ENCODE measurements at places on chromosomes 4 and X. TPM values are rescaled to one million over a fixed set of nuclear protein-coding genes. Genes with fewer than 3 reads are reported as not detected.
A peak's percentile ranks its signal among the peaks of the same experiment; 100 is the strongest.

- H3K4me1 ChIP-seq, result peaks cover 19% of the 10 kb centered on the region
- H3K4me3 ChIP-seq, result no peak overlapping the region
- no peaks in the 10 kb centered on the region for H3K36me3 ChIP-seq
Observed at GRCh38 chrX:9790866-9791265, 4.6 kb downstream of the SHROOM2 start.

DNA sequence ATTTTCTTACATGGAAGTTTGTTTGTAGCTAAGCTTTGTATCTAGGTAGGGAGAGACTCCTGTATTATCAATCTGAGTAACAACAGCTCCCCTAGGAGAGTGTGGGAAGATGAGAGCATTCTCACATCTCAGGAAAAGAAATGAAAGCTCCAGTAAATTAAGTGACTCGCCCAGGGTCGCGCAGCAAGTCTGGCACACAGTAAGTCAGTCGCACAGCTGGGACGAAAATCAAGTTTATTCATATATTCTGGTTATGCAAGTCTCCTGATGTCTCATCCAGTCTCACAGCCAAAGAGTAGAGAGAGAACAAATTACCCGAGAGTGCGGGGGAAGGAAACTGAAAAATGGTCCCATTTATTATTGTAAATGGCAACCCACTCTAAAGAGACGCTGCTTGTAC, 216.1 kb downstream of the STK32B start:
- H3K36me3 ChIP-seq, result no peaks in the 10 kb centered on the region
- no peak overlapping the region for H3K4me3 ChIP-seq
- no peak overlapping the region for H3K27ac ChIP-seq
- no peaks in the 10 kb centered on the region for H3K4me1 ChIP-seq
- DNase-seq, result no peak

- DNase-seq, result no peak
- H3K36me3 ChIP-seq, result no peaks in the 10 kb centered on the region
- H3K27me3 ChIP-seq, result no peaks in the 10 kb centered on the region
- H3K4me3 ChIP-seq, result no peak overlapping the region
Observed at GRCh38 chr4:3514221-3514780, 17.9 kb downstream of the LRPAP1 start.

DNA sequence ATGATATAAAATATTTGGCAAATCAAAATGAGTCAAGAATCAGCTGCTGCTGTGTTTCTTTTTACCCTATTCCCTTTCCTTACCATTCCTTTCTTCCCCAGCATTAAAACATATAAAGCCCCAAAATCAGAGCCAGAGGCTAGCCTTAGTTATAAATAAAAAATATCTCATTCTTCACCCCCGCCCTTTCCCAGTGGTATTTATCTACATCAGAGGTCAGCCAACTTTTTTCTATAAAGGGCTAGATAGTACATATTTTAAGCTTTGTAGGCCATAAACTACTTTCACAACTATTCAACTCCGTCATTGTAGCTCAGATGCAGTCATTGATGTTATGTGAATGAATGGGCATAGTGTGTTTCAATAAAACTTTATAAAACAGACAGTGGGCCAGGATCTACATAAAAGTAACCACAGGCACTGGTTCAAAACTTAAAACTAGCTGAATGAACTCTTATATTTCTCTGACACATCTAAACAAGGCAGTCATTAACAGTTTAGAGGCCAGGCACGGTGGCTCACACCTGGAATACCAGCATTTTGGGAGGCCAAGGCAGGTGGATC, 30.5 kb upstream of the TCEANC start:
- no peaks in the 10 kb centered on the region for H3K36me3 ChIP-seq
- H3K27me3 ChIP-seq, result no peaks in the 10 kb centered on the region
- DNase-seq, result no peak
- H3K4me1 ChIP-seq, result no peaks in the 10 kb centered on the region

DNA sequence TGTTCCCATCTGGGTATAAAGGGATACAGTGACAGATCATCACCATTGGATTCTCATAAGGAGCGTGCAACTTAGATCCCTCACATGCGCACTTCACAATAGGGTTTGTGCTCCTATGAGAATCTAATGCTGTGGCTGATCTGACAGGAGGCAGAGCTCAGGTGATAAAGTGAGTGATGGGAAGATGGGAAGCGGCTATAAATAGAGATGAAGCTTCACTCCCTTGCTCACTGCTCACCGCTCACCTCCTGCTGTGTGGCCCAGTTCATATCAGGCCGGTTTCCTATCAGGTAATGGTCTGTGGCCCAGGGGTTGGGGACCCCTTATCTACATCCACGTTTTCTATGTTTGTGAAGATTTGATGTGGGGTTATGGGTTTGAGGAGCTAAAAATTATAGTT, 43.7 kb downstream of the FAT4 start:
- DNase-seq, result peak; percentile 16
- H3K36me3 ChIP-seq, result no peaks in the 10 kb centered on the region
- H3K27me3 ChIP-seq, result no peaks in the 10 kb centered on the region
- peak overlapping the region; percentile 25 for H3K4me3 ChIP-seq
- H3K4me1 ChIP-seq, result peaks cover 64% of the 10 kb centered on the region
- peak overlapping the region; percentile 88 for H3K27ac ChIP-seq

PASD1 gene
- not detected for total RNA-seq

ANKRD50 gene
- 47.5 TPM for total RNA-seq

GRCh38 chr4:14743601-14744000, 258.7 kb upstream of the CPEB2 start:
- H3K4me1 ChIP-seq, result no peaks in the 10 kb centered on the region
- DNase-seq, result no peak
- H3K27me3 ChIP-seq, result no peaks in the 10 kb centered on the region
- no peaks in the 10 kb centered on the region for H3K36me3 ChIP-seq

GRCh38 chr4:112288455-112288854, 2.8 kb upstream of the TIFA start:
- H3K27me3 ChIP-seq, result peaks cover 34% of the 10 kb centered on the region
- no peak for DNase-seq
- no peak overlapping the region for H3K4me3 ChIP-seq
- H3K4me1 ChIP-seq, result peaks cover 11% of the 10 kb centered on the region

DNA sequence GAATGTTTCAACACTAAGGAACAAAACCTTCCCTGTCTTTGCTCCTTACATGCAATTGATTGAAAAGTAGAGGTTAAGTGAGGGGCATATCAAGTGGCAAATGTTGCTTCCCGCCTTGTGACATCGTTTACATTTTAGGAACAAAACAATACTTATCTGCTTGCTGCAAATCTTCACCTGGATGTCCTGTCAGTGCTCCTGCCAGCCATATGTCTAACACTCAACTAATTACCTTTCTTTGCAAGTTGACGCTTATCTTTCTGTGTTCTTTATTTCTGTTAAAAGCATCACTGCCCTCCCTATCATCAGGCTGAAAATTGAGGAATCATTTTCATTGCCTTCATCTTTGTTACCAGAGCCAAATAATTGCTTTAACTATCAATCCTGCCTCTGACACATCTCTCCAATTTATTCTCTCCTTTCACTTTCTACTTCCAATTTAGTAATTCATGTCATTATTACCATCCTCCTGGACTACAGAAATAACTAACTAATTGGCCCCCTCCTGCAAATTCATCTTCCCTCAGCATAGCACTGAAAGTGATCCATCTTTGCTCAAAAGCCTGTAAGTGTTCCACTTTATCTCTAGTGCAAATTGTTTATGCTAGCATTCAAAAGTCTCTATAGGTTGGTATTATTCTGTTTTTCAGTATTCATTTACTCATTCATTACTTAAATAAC, 298.7 kb upstream of the ATOH1 start:
- H3K36me3 ChIP-seq, result no peaks in the 10 kb centered on the region
- no peaks in the 10 kb centered on the region for H3K27me3 ChIP-seq
- no peak for DNase-seq
- no peak overlapping the region for H3K27ac ChIP-seq
- H3K4me1 ChIP-seq, result no peaks in the 10 kb centered on the region

GRCh38 chrX:54746928-54747327, 51.1 kb downstream of the ITIH6 start:
- no peaks in the 10 kb centered on the region for H3K4me1 ChIP-seq
- no peak overlapping the region for H3K27ac ChIP-seq

GRCh38 chr4:25795566-25796454, 67.0 kb downstream of the SEL1L3 start:
- no peaks in the 10 kb centered on the region for H3K36me3 ChIP-seq
- DNase-seq, result peak; percentile 92
- H3K27me3 ChIP-seq, result no peaks in the 10 kb centered on the region
- peaks cover 21% of the 10 kb centered on the region for H3K4me1 ChIP-seq
- H3K27ac ChIP-seq, result peak overlapping the region; percentile 73

DNA sequence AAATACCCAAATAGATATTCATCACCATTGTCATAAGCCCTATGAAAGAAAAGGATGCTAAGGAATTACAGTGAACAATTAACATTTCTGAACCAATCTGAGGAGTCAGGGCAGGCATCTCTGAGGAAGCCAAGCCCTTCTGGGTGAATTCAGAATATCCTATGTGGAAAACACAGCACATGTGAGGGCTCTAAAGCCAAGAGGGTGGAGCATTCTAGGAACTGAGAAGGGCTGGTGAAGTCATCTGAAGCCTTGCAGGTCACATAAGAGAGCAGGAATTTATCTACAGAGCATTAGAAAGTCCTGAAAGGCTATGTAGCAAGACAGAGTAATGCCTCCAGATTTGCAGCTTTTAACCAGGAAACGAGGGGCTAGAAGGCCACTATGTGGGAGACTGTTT, 195.7 kb downstream of the SPATA18 start:
- peaks cover 7% of the 10 kb centered on the region for H3K4me1 ChIP-seq
- no peak for DNase-seq
- H3K36me3 ChIP-seq, result no peaks in the 10 kb centered on the region

DNA sequence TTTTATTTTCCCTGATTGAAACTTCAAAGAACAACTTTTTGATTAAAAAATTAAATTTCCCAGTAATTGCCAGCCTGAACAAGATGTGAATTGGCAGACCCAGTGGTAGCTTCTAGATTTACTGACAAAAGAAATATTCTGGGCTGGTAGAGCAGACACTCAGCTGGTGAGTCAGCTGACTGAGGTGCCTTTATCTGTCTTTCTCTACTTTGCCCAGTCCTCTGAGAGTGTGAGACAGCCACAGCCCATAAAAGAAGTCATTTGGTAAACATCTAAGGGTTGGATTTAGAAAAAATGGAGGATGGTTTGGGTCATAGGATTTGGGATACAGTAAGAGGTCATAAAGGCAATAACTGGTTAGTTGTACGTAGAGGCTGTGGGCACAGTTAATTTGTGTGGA, 54.5 kb downstream of the CCSER1 start:
- H3K27ac ChIP-seq, result no peak overlapping the region
- DNase-seq, result no peak
- no peaks in the 10 kb centered on the region for H3K36me3 ChIP-seq
- H3K4me1 ChIP-seq, result no peaks in the 10 kb centered on the region
- no peaks in the 10 kb centered on the region for H3K27me3 ChIP-seq

DNA sequence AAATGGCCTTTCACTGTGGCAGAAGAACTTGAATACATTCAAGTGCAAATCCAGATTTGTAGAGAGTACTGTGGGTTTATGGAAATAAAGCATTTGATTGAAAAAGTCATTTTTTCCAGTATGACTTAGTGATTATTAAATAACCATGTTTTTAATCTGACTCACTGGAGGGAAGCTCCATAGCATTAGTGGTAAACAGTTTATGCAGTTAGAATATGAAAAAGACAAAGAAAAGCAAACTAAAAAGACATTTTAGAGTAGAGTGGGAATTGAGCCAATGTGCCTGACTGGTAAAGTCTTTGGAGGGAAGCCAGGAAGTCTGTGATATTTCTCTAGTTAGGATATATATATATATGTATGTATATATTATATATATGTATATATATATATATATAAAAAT, 53.4 kb downstream of the FAT4 start:
- DNase-seq, result no peak
- H3K36me3 ChIP-seq, result no peaks in the 10 kb centered on the region

DNA sequence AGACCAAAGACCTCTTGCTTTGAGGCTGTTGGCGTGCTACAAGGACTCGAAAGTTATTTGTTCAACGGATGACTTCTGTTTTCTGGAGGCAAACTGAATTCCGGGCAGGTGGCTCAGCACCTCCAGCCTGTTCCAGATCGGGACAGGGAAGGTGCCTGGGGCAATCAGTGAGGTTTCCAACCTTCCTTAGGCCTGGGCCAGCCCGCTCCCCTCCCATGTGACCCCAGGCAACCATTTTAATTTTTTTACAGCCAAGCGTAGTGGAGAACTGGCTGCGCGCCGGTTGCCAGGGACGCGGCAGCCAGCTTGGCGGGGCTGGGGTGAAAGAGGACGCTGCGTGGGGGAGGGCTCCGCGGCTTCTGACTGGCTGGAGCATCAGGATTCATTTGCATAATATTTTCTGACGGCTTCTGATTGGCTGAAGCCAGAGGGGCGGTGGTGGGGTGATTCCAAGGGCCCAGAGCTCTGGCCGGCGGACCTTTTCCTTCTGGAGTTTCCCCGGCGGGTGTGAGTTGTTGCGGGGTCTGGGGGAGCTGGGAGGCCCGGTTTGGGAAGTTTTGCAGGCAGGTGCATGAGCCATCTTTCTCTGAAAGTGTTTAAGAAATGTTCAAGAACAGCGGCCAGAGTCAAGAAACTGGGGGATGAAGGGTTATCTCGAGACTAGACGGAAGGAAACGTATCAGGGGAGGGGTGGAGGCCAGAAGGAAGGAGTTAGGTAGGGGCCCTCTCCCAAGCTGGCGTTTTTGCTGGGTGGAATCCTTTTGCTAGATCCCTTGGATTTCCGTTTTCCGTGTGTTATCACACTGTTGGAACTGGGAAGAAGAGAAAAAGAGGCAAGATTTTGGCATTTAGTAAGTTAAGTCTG, at the start of gene MID1IP1:
Gene MID1IP1, plus strand, starts transcription at position 479 of the 865 bp plus-strand sequence. CDS start 3,488 bp downstream, outside the sequence.
- H3K27ac ChIP-seq, result peak within 1 kb of the TSS; percentile 77
- peak; percentile 91 for DNase-seq
- H3K36me3 ChIP-seq, result no peaks in the 10 kb centered on the region
- H3K4me1 ChIP-seq, result peaks cover 5% of the 10 kb centered on the region
- H3K27me3 ChIP-seq, result no peaks in the 10 kb centered on the region
- peak within 1 kb of the TSS; percentile 72 for H3K4me3 ChIP-seq

DNA sequence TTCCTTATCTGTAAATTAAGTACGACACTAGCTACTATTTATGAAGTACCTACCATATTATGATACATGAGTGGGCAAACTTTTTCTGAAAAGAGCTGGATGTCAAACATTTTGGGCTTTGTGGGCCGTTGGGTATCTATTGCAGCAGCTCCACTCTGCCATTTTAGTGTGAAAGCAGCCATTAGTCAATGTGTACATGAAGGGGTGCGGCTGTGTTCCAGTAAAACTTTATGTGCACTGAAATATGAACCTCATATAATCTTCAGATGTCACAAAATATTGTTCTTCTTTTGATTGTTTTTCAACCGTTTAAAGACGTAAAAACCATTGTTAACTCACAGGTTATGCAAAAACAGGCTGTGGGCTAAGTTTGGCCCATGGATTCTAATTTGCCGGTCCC, 14.1 kb downstream of the PRPS2 start:
- DNase-seq, result no peak
- H3K27ac ChIP-seq, result no peak overlapping the region
- no peaks in the 10 kb centered on the region for H3K4me1 ChIP-seq
- no peaks in the 10 kb centered on the region for H3K27me3 ChIP-seq

CHRDL1 gene
- 15.5 TPM for total RNA-seq

DNA sequence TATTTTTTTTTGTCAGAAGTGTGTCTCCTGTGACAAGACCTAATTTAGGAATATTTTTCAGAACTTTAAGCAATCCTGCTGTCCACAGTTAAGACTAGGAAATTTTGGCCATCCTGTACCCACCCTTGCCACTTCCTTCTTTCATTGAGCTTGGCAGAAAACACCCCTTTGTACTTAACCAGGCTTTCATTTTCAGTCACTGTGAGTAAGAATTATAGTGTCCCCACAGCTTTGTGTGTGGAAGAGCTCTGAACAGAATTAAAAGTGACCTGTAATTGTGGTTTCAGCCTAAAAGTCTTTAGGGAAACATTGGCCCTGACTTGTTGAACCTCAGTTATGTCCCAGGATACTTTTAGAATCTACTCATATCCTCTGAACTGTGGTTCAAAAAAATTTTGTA, 153.7 kb upstream of the BMP3 start:
- H3K27me3 ChIP-seq, result no peaks in the 10 kb centered on the region
- H3K27ac ChIP-seq, result no peak overlapping the region
- DNase-seq, result no peak

HS3ST1 gene
- total RNA-seq, result not detected

PPA2 gene
- 237 TPM for total RNA-seq

Measured in neural progenitor cell (in vitro differentiated cells).